ENCODE measurements at places on chromosomes 12 and 14.

GRCh38 chr12:122990961-122991622 lies 10.6 kb downstream of the ARL6IP4 start:
- DNase-seq = no peak

GRCh38 chr14:34175574-34175973 lies 224.7 kb upstream of the EGLN3 start:
- no peak for DNase-seq

- DNase-seq = no peak
Observed at GRCh38 chr14:37585971-37586796, 8.9 kb downstream of the FOXA1 start.

- no peak for DNase-seq
Observed at GRCh38 chr12:14460212-14460841, 94.8 kb downstream of the ATF7IP start.

DNA sequence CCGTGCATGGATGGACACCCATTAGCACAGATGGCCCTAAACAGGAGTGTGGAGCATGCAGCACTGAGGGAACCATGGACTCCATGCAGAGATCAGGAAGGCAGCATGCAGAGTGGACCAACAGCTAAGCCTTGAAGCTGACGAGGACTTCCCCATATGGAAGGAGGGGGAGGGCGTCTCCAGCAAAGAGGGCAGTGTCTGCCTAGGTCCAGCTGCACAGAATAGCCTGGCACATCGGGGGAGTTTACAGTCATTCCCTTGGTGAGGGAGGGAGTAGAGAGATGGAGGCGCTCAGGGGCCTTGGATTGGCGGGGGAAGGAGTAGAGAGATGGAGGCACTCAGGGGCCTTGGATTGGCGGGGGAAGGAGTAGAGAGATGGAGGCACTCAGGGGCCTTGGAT lies 64.5 kb downstream of the ANKRD9 start:
- DNase-seq = no peak

DNA sequence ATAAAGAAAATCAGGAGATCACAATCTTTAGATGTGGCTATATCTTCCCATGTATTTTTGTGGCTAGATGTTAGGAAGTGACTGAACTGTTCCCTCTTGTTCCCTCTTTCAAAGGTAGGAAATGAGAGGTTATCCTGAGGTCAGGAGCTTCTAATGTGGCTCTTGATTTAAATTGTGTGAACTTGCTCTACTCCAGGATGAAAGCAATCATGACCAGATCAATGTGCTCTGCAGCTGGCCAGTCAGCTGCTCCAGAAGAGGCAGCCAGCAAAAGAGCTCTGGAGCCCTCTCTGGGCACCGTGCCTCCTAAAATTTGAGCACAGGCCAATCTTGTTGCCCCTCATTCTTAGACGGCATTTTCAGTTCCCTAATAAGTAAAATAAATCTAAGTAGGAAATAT lies 32.0 kb downstream of the CDK17 start:
- DNase-seq = no peak

GRCh38 chr14:70018230-70018629 lies 139.0 kb downstream of the SMOC1 start:
- DNase-seq = no peak

GRCh38 chr12:82600379-82600778 lies 86.3 kb upstream of the TMTC2 start:
- DNase-seq = no peak

- DNase-seq = no peak
Observed at GRCh38 chr12:22536346-22536945, 7.9 kb downstream of the C2CD5 start.

GRCh38 chr14:98599082-98599481 lies 672.9 kb downstream of the BCL11B start:
- no peak for DNase-seq

GRCh38 chr12:47296828-47297227 lies 217.1 kb upstream of the AMIGO2 start:
- DNase-seq = no peak

GRCh38 chr14:67515386-67516079 lies 17.6 kb upstream of the PLEKHH1 start:
- DNase-seq = no peak

GRCh38 chr12:34296143-34297041 lies 274.1 kb downstream of the ALG10 start:
- DNase-seq = no peak

DNA sequence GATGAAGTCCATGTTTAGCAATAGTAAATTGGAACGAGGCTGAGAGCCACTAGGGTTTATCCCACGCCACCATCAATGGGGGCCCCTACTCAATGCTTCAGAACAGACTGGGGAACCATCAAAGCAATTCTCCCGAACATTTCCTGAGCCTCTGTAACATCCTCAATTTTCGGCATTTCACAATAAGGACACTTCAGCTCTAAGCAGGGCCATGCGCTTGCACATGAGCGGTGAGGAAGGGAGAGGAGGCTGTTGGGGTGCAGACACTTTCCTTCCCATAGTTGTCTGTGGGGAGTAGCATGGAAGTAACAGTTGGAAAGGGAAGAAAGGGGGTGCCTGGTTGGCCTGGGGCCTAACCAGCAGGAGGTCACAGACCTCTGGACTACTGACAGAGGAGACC lies 129.9 kb upstream of the PRMT8 start:
- DNase-seq = no peak

- DNase-seq = peak; percentile 1
Observed at GRCh38 chr14:28635387-28635786, 131.2 kb upstream of the FOXG1 start.

DNA sequence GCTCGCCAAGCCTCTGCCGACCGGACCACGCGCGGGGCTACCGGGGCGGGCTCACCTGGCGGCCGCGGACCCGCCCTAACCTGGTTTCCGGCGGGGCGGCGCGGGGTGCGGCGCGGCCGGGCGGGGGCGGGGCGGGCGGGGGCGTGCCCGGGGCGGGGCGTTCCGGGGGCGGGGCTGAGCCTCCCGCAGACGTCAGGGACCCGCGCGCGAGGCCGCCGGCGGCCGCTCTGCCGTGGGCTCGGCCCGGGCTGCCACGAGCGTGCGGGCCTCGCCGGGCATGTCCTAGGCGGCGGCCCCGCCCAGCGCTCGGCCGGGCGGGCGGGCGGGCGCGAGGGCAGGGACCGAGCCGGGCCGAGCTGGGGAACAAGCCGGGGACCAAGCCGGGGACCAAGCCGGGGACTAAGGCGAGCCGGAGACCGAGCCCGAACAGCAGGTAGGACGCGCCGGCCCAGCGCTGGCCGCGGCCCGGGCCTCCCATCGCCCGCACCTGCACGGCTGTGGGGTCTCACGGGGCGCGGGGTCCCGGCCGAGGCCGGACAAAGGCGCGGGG lies at the start of gene CEP170B:
Gene CEP170B (plus strand): TSS at position 188 of the 550 bp plus-strand sequence. CDS start 3,183 bp downstream, outside the sequence.
- DNase-seq = no peak

- no peak for DNase-seq
Observed at GRCh38 chr12:124599074-124599999, 31.9 kb upstream of the NCOR2 start.

DNA sequence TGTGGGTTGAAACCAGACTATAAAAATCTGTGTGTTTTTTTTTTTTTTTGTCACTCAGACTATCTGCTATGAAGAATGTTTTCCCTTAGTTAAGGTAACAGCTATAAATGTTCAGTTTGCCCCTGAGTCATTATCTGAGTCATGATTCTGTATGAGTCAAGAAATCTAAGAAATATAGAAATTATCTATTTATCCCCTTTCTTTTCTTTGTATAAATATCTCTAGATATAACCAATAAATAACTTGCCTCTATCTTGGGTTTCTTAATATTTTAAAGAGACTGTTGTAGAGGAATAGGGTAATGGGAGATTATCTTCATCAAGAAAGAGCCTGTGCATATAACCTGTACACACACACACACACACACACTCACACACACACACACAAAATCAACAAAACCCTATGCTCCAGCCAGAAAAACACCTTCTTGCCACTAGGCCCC lies 161.7 kb upstream of the EEA1 start:
- DNase-seq = no peak

- DNase-seq = no peak
Observed at GRCh38 chr12:71610031-71610795, 53.4 kb downstream of the ZFC3H1 start.

- DNase-seq = no peak
Observed at GRCh38 chr14:105410642-105411016, 9.0 kb upstream of the MTA1 start.

DNA sequence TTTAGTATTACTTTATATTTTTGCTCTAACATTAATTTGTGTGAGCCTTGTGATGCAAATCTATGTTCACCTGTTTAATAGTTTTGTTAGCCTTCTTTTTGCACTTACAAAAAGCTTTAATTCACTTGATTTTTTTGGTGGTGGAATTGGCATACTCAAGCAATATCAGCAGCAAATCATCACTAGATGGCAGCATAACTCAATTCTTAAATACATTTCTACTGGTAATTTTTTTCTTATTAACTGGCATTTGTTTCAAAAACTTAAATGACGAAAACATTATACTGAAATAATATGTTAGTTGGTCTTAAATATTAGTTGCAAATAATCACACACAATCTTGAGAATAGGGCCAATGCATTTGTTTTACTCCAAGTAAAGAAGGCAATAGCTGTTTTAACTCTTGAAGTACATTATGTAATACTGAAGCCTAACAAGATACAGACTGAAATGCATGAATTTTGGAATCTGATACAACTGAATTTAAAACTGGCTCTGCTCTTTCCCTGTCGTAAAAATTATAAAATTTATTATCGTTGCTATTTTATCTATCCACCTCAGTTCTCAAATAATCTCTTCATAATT lies 151.5 kb downstream of the ATXN7L3B start:
- peak; percentile 30 for DNase-seq

DNA sequence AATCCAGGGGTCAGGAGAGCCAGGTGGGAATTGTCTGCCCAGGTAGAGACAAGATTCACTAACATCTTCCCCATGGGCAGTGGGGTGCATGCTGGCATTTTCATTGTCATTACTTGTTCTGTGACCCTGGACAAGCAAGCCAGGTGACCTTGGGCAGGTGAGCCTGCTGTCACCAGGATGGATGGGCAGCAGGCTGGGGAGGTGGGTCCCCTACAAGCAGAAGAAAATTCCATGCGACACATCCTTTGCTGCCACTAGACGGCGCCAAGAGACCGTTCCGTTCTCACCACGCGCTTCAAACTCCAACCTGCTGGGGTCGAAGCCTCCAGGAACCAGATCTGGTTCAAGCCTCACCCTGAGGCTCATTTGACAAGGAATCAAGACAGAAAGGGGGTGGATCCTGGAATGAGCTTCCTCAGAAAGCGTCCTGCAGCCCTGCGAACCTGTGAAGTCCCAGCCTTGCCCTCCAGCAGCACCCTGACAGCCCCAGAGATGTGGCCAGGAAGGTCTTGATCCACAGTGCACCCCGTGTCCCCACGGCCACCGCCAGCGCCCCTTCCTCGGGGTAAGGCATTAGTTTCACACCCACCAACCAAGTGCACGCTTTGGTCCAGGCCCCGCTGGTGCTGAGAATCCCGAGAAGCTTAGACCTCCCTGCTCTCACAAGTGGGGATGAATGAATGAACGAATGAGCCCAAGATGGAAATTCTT lies 3.2 kb upstream of the DYNC1H1 start:
- peak; percentile 60 for DNase-seq

DNA sequence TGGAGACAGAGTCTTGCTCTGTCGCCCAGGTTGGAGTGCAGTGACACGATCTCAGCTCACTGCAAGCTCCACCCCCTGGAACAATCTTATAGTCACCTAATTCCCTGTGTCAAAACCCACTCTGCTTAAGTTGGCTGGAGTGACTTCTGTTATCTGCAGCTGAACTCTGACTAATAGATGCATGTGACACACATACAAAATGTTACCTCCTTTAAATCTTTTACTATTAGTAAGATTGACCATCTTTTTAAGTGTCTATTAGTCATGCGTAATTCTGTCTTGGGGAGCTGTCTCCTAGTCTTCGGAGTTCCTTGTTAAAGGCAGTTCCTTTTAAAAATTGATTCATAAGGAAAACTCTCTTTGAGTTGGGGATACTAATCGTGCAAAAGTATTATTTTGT lies 7.4 kb downstream of the IFI27L1 start:
- no peak for DNase-seq

DNA sequence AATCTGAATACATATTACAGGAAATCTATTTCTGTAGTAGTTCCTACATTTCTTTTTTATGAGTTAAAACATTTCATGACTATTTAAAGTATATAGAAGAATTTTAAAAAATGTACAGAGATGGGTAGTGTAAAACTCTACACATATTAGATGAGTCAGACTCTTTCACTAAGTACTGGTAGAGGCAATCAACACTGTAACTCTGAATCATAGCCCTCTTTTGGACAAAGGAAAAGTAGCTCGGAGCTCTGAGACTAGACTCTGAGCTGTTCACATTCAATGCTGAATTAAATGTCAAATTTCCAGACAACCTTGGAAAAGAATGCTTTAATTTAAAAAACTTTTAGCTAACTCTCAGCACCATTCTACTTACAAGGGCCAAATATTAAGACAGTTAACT lies 3.4 kb downstream of the PTCSC3 start:
- DNase-seq = no peak

GRCh38 chr12:91037276-91037675 lies 20.5 kb downstream of the KERA start:
- no peak for DNase-seq

DNA sequence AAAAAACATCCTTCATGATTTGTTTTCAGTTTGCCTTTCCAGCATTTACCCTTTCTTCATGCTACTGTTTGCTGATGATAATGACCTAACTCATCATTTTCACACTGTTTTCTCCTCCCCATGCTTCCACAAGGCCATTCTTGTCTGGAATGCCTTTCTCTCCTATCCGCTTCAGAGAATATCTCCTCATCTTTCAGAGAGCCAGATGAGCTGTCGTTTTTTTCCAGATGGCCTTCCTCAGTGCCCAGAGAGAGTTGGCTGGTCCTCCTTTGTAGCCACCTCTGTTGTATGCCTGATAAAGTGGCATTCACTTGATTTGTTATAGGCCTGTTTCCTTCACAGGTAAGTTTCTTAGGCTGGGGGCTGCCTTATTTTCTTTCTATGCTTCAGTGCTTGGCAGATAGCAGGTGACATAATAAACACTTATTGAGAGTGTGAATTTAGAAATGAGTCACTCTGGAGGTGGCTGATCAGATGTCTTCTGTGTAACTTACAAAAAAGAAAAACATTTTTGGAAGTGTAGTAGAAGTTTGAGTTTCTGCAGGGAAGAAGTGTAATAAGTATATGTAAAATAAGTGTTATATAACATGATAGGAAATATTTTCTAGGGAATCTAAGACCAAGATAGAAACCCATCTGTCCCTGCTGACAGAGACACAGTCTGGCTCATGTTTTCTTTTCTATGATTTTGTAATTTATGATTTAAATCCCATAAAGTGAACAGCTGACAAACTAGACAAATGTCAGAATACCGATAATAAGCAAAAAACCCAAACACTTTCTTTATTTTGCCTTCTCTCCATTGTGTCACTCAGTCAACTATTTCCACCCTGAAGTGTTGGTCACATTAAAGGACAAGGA lies 174.5 kb downstream of the DACT1 start:
- no peak for DNase-seq

GRCh38 chr14:54654605-54655004 lies 87.7 kb downstream of the SAMD4A start:
- no peak for DNase-seq

- DNase-seq = no peak
Observed at GRCh38 chr14:77979171-77979570, 179.3 kb downstream of the ADCK1 start.

- DNase-seq = no peak
Observed at GRCh38 chr14:90024910-90025309, 36.9 kb upstream of the KCNK13 start.

All from KG1 (cell line).